ENCODE measurements at places on chromosomes 4 and X.

- no peak for DNase-seq
Observed at GRCh38 chr4:111542056-111542455, 603.2 kb upstream of the FAM241A start.

GRCh38 chrX:100913111-100913510 is 15.6 kb downstream of the XKRX start:
- DNase-seq, result no peak

- no peak for DNase-seq
Observed at GRCh38 chr4:15725608-15726007, 22.7 kb downstream of the BST1 start.

DNA sequence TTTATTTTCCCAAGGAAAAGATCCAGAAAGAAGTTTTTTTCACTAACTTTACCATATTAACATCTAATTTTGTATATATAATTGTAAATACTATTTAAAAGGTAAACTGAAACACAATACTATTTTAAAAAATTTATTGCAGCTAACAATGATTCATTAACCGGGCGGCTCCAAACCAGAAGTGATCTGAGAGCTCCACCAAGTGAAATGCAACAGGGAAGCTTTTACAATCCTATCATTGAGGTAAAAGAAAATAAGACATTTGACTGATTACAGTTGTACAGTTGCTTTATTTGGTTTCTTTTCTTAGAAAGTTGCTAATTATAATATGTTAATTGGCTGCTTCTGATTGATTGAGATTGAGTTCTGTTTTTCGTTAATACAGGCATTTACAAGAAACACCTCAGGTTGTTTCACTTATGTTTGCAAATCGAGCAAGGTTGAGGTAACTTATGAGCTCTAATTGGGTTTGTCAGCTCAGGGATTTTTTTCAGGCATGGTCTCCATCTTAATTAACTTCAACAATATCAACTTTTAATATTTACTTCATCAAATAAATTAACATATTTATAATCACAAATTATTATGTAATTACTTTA is 220.2 kb upstream of the UGT8 start:
- no peak for DNase-seq

GRCh38 chr4:152014280-152014679 is 253.5 kb upstream of the GATB start:
- DNase-seq, result peak; percentile 19
